ENCODE measurements at places on chromosomes 12 and 14.
A peak's percentile ranks its signal among the peaks of the same experiment; 100 is the strongest.

DNA sequence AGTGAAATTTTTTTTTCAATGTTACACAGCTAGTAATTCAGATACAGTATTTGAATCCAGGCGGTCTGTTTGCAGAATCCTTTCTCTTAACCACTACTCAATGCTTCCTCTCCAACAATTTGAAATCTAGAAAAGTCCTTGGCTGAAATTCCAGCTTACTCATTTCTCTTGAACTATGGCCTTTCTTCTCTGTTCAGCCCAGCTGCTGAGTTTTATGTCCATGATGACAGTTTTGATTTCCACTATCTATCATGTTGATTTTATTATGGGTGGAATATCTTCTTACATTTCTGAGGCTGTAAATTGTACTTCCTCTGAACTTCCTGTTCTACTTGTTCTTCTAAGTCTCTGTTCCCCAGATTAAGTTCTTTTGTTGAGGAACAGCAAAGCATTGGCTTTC is 315.3 kb downstream of the DIO2 start:
- DNase-seq = no peak

DNA sequence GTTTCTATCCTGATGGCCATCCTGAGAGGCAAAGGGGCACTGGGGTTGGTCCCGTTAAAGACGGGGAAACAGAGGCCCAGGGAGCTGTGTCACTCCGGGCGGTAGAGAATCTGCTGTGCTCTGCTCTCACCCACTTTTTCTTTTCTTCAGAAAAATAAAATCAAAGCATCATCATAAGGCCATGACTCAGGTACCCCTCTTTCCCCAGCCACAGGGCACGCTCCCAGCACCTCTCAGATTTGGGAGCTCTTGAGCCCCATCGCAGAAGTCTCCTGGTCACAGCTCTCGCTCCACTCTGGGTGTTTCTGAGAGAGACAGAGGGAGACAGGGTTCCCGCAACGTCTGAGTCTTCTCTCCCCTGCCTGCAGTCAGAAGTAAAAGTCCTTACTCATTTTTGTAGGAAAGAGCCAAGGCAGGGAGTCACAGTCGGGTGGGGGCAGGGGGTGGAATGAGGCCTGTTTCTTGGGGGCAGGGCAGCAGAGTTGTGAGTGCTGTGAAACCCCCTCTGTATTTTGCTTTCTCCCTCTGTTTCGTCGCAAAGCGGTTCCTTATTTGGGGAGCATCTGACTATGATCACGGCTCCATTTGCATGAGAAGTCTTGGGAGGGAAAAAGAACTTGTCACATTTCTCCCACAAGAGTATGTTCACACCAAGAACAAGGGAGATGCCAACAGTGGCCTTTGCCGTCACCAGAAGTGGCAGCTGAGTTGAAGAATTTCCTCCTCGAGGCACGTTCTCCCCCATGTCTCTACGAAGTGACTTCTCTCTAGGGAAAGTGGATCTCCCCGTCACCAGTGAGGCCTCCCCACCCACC is 139.0 kb downstream of the BCL11B start:
- DNase-seq = no peak

GRCh38 chr12:9867531-9867930 is 1.6 kb downstream of the CLEC2B start:
- no peak for DNase-seq

- no peak for DNase-seq
Measured at GRCh38 chr14:75917946-75918335, 63.9 kb downstream of the TGFB3 start.

GRCh38 chr12:120095736-120096135 is 20.8 kb downstream of the RAB35 start:
- DNase-seq = peak; percentile 37

DNA sequence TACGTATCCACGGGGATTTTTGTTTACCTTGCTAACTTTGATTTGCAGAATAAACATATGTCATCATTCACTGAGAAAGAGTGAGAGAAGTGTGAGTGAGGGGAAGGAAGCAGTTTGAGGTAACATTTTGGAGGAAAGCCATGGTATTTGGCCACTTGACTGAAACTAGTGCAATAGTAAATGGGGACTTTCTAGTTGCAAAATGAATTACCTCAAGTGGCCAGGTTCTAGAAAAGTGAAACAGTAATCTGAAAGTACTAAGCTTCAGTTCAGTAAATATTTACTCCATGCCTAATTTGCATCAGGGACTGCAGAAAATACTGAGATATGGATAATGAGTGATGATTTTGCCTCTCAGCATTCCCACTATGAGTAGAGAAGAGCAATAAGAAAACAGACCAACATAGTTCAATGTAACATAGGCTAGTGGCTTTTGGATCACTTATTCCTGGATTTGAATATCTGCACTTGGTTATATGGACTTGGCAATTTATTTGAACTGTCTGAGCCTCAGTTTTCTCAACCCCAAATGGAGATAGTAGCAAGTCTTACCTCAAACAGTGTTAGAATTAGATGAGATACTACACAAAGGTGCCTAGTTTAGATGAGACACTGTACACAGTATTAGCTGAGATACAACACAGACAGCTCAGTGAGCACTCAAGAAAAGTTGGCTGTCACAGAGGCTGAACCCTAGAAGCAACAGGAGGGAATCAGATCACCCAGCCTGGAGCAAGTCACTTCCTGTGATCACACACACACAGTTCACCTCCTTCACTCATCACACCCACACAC is 439.1 kb downstream of the NPAS3 start:
- no peak for DNase-seq

DNA sequence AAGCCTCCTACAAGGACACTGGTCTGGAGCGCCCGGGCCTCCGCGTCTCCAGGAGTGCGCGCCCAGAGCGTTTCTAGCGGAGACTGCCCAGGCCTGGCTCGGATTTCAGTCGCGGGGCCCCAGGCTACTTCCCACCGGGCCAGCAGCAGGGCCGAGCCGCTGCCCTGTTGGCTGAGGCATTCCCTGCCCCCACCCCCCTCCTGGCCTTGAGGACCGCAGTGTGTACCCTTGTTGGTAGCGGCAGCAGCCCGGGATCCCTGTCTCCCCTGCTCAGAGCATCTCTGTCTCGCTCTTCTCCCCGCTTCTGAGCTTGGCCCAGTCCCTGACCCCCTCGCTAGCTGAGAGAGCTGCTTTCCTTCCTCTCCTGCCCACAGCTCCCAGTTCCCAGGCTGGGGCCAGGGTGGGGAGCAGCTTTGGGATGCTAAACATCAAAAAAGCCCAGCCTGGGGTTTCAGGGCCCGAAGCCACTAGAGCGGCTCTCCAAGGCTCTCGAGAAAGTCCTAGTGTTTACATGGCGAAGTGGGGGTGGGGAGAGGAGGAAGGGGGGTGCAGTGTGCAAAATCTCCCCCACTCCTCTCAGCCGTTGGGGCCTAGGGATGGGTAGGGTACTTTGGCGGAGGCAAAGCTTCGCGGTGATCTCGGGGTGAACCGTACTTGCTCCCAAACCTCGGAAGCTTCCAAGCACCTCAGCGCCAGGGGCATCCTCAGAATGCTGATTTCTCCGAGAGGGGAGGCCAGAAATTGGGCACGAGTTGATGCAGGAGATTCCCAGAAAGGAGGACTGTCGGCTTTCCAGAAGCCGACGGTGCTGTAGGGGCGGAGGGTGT is 6.4 kb downstream of the NKX2-1 start:
- no peak for DNase-seq

GRCh38 chr14:43535231-43535838 is 971.7 kb downstream of the FSCB start:
- no peak for DNase-seq

- no peak for DNase-seq
Measured at GRCh38 chr14:67019796-67020195, 169.4 kb upstream of the GARIN2 start.

GRCh38 chr12:102757154-102757881 is 159.7 kb downstream of the PAH start:
- DNase-seq = no peak

DNA sequence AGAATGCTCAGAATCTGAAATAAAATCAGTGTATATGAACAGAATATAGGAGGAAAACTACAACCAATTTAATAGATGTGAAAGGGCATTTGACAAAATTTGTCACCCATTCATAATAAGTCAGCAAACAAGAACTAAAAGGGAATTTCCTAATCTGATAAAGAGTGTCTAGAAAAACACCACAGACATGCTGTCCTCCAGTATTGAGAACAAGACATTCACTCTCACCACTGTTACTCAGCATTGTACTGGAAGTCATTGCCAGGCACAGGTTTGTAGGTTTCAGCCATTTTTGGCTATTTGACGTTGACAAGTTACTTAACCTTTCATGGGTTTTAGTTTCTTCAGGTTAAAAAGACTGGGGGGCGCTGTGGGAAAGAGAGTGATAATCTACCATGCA is 13.2 kb downstream of the EIF2S1 start:
- DNase-seq = no peak

DNA sequence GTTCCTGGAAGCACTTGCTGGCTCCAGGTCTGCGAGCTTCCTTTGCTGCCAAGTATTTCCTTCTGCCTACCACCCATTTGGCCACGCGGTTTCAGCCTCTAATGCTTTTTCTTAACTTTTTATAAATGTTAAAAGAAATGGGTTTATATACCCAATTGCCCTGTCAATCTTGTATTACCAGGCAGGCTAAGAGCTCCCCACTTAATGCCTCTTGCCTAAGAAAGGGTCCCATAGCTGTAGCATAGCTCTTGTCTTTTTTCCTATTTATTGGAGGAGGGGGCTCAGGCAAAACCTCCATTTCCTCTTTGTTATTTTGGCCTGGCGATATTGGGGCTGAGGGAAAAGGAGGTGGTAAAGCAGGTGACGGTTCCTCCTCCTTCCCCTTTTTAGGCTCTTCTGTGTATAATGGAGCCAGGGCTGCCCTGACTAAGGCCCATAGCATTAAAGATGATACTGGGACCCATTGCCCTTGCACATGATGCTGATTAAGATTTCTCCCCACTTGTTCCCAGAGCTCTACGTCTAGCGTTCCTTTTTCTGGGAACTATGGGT is 21.6 kb upstream of the BLTP3B start:
- no peak for DNase-seq

- DNase-seq = no peak
Measured at GRCh38 chr12:82682851-82683261, 3.9 kb upstream of the TMTC2 start.

GRCh38 chr14:52222901-52223300 is 44.6 kb upstream of the PTGDR start:
- no peak for DNase-seq

- DNase-seq = no peak
Measured at GRCh38 chr12:117188121-117188665, 2.1 kb downstream of the FBXO21 start.

GRCh38 chr12:50057896-50058670 is 687 bp downstream of the ASIC1 start:
- no peak for DNase-seq

GRCh38 chr14:24083462-24083861 is 10.6 kb upstream of the PCK2 start:
- no peak for DNase-seq

DNA sequence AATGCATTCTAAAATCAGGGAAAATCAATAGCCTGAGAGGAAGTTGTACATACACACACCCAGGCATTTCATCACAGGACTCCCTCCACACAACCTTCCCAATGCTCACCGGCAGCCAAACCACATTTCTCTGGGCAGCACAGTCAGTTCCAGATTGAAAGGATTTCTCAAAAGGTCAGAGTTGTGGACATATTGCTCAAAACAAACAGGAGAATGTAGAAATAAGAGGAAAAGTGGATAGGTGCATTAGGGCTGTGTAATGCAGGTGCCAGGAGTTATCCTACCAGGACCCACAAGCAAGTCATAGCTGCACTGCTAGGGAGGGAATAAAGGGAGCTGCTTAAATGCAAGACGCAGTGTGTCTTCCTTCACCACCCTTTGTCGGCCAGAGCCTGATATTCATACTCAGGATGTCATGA is 62.9 kb downstream of the GCH1 start:
- DNase-seq = no peak

- peak; percentile 56 for DNase-seq
Measured at GRCh38 chr14:73753124-73753886, 39.1 kb upstream of the PNMA1 start.

DNA sequence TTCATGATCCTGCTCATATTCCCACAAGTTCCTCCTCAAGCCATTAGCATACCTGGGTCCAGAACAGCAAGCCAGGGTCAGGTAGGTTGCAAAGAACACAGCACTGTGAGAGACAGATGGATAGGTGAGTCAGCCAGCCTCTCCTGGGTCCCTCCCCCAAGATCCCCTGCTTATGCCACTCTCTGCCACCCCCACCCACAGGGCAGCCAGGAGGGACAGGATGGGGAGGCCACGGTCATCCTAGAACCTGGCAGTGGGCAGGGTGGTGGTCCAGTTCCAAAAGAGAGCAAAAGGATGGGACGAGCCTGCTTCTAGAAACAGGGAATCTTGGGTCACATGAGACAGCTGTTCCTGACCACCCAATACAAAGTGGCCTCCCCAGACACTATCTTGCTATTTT is 12.7 kb downstream of the FAIM2 start:
- DNase-seq = no peak

- DNase-seq = peak; percentile 86
Measured at GRCh38 chr12:58148405-58148804, 207.0 kb downstream of the ATP23 start.

- DNase-seq = peak; percentile 79
Measured at GRCh38 chr14:50062438-50063085, 53.8 kb downstream of the VCPKMT start.

DNA sequence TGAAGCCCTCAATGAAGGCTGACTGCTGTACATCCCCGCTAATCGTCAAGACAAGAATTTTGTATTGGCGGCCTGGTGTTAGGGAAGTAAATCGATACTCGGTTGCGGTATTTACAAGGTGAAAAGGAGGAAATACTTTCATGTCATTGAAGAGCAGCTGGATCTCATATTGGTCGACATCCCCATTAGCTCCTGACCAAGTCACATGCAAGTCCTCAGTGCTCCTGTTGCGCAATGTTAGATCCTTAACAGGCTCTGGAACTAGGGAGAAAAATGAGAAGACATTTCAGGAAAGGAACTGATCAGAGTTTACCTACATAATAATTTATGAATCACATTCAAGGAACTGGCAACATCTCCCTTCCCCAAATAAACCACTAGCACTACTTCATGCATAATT is 66.2 kb downstream of the PTPRB start:
- no peak for DNase-seq

- DNase-seq = peak; percentile 37
Measured at GRCh38 chr14:102849526-102850379, 72.5 kb downstream of the TRAF3 start.

DNA sequence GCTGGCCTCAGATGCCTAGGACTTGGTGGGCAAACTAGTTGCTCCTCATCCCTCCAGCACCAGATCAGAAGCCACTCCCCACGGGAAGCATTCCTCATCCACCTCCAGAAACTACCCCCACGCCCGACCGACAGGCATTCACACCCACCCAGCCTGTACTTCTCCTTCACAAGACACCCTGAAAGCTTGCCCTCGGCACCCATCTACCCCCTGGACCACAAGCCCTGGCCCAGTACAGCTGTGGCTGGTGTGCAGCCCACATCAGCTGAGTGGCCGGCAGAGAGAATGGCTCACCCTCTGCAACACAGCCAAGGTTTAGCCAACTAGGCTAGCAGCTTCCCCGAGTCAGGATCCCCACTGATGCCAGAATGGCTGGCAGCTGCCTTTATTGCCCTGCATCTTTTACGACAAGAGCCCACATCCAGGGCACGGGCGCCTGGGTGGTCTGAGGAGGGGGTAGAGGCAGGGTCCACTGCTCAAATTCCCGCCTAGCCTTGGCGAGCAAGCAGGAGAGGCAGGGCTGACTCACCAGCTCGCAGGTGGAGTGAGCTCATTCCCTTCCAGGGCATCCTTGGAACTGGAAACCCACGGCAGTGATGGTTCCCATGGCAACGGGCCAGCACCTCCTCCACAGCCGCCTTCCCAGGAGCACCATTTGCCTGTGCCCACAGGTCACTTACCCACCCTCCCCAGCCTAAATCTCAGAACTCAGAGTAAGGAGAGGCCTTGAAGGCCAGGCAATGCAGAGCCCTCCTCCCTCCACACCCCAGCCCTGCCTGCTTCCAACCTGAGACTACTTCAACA is 17.1 kb downstream of the ACTN1 start:
- DNase-seq = peak; percentile 90

GRCh38 chr12:1576410-1577241 is 17.8 kb downstream of the FBXL14 start:
- no peak for DNase-seq
